Astrocyte (in vitro differentiated cells and primary cell): ENCODE measurements at places on chromosomes 3 and 15. TPM values are rescaled to one million over a fixed set of nuclear protein-coding genes. Genes with fewer than 3 reads are reported as not detected.
A peak's percentile ranks its signal among the peaks of the same experiment; 100 is the strongest.

Gene HRH1
- 2.1 and 2.4 TPM in 2 replicates for total RNA-seq

Gene AVEN
- total RNA-seq: 33.7 and 34.1 TPM in 2 replicates

Gene CLCN2
- 7.4 and 9.0 TPM in 2 replicates for total RNA-seq

Gene CEP19
- 2.8 and 3.3 TPM in 2 replicates for total RNA-seq

- no peak for DNase-seq
These were observed 168.3 kb downstream of the SLCO3A1 start for GRCh38 chr15:92021792-92022191.

- peak; percentile 67 for DNase-seq
These were observed 458.3 kb downstream of the MFSD1 start for GRCh38 chr3:159260049-159260662.

- peak; percentile 64 for DNase-seq
These were observed 25.5 kb downstream of the TMEM41A start for GRCh38 chr3:185473290-185473815.

GRCh38 chr3:181637056-181637455 is 74.7 kb upstream of the SOX2 start:
- peak; percentile 44 for DNase-seq

DNA sequence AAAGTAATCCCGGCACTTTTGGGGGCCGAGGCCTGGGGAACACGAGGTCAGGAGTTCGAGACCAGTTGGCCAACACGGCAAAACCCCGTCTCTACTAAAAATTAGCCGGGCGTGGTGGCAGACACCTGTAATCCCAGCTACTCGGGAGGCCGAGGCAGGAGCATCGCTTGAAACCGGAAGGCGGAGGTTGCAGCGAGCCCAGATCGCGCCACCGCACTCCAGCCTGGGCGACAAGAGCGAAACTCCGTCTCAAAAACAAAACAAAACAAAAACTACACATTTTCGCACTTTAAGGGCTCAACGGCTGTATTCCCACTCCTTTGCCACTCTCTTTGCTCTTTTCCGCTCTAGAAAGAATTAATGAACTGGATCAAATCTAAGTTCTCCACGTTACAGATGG is 763 bp upstream of the TRNT1 start:
- DNase-seq: no peak
